ENCODE measurements at places on chromosomes 7 and 10. TPM values are rescaled to one million over a fixed set of nuclear protein-coding genes. Genes with fewer than 3 reads are reported as not detected.

DNA sequence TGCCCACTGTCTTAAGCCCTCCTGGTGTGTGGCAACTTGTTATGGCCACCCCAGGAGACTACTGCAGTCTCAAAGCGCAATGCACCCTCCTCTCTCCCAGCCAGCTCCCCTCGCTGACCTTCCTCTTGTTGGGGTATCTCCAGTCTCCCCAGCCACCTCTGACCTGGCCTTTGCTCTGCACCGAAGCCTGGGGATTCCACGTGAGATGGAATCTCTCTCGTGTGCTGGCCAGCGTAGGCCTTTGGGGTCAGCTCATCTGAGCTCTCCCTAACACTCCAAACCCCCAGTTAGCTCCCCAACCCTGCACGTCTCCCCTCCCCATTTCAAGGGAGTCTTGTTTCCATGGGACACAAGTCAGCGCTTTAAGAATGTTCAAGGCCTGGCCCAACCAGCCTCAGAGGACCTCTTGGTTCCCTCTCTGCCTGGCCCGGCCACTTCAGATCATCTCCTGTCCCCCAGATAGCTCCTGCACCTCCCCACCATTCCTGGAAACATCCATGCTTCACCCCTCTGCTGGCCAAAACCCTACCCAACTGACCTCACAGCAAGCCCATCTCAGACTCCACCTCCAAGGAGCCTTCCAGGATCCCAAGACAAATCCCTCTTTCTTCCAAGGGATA lies 11.2 kb downstream of the ITPRIP start:
- H3K27ac ChIP-seq = peak overlapping the region; percentile 99
- peaks cover 100% of the 10 kb centered on the region for H3K4me1 ChIP-seq
- peaks cover 25% of the 10 kb centered on the region for H3K36me3 ChIP-seq
- H3K4me3 ChIP-seq = no peak overlapping the region
- no peak for DNase-seq

DNA sequence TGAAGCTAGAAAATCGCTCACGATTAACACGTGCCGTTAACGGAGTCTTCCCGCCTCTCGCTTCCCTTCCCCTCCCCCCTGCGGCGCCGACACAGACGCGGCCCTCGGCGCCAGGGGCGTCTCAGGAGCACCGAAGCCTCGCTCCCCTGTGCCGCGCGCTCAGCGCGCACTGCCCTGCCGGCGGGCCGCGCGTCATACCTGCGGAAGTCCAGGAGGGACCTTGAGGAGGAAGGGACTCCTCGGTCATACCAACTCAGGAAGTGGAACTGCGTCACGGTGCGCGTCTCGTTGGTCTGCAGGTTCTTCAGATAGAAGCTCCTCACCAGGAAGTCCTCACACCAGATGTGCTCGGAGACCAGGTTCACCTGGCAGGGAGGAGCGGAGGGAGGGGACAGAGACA lies 239.6 kb downstream of the DNAJB6 start:
- H3K36me3 ChIP-seq = no peaks in the 10 kb centered on the region
- no peaks in the 10 kb centered on the region for H3K4me1 ChIP-seq
- no peaks in the 10 kb centered on the region for H3K27me3 ChIP-seq
- DNase-seq = no peak

DNA sequence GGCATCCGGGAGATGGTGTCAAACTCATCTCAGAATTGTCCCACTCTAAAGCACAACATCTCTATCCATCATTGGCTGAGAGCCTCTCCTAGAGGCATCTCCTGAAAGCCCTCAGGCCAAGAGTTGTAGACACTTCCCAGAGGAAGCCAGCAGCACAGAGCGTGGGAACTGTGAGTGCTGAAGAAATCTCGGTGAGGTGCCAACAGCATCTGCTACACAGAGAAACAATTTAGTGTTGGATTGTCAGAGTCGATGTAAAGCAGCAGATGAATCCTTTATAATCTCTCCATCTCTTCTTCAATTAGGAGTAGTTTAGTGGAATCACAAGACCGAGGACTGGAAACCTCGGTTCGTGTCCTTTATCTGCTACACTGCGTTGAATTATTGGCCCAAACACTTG lies 172.2 kb downstream of the C7orf25 start:
- no peak overlapping the region for H3K4me3 ChIP-seq
- no peaks in the 10 kb centered on the region for H3K36me3 ChIP-seq
- H3K27ac ChIP-seq = peak overlapping the region; percentile 32
- no peak for DNase-seq
- H3K27me3 ChIP-seq = no peaks in the 10 kb centered on the region

DNA sequence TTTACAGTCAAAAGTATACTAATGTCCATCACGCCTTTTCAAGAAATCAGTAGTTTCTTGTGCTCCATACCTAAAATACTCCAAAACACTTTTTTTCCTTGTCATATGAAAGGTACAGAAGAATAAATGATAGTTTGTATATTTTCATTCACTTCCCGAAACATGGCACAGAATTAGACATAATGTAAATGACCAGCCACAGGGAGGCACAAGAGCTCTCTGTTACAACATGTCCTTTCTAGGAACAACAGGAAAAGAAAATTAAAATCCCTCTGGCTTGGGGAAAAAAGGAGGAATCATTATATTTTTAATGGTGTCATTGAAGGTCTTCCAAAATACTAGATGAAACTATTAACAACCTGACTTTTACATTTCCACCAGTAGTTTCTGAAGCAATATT lies 331.2 kb downstream of the ACTR3B start:
- H3K27ac ChIP-seq = no peak overlapping the region
- no peaks in the 10 kb centered on the region for H3K27me3 ChIP-seq
- no peak for DNase-seq
- H3K4me3 ChIP-seq = no peak overlapping the region

GRCh38 chr10:114706458-114707055 lies 48.5 kb upstream of the ABLIM1 start:
- no peak for DNase-seq
- H3K4me3 ChIP-seq = no peak overlapping the region
- no peaks in the 10 kb centered on the region for H3K27me3 ChIP-seq
- H3K4me1 ChIP-seq = no peaks in the 10 kb centered on the region
- H3K27ac ChIP-seq = peak overlapping the region; percentile 19
- H3K36me3 ChIP-seq = no peaks in the 10 kb centered on the region

GRCh38 chr7:150388709-150389531 lies 9.8 kb downstream of the ZNF775 start:
- H3K4me1 ChIP-seq = no peaks in the 10 kb centered on the region
- no peak for DNase-seq
- no peak overlapping the region for H3K27ac ChIP-seq

GRCh38 chr7:91633013-91633441 lies 247.5 kb downstream of the MTERF1 start:
- H3K27ac ChIP-seq = no peak overlapping the region
- no peaks in the 10 kb centered on the region for H3K36me3 ChIP-seq
- H3K27me3 ChIP-seq = no peaks in the 10 kb centered on the region
- H3K4me1 ChIP-seq = peaks cover 5% of the 10 kb centered on the region
- H3K4me3 ChIP-seq = no peak overlapping the region

GRCh38 chr10:85317827-85318226 lies 989.4 kb downstream of the CCSER2 start:
- no peaks in the 10 kb centered on the region for H3K36me3 ChIP-seq
- no peaks in the 10 kb centered on the region for H3K4me1 ChIP-seq
- H3K27ac ChIP-seq = no peak overlapping the region
- H3K27me3 ChIP-seq = no peaks in the 10 kb centered on the region

GRCh38 chr7:55245271-55245723 lies 119.8 kb upstream of the LANCL2 start:
- peaks cover 16% of the 10 kb centered on the region for H3K4me1 ChIP-seq
- H3K4me3 ChIP-seq = no peak overlapping the region
- no peak overlapping the region for H3K27ac ChIP-seq

- no peaks in the 10 kb centered on the region for H3K4me1 ChIP-seq
- DNase-seq = no peak
- H3K27me3 ChIP-seq = no peaks in the 10 kb centered on the region
- H3K4me3 ChIP-seq = no peak overlapping the region
Observed at GRCh38 chr10:104706886-104707285, 65.8 kb downstream of the SORCS3 start.

DNA sequence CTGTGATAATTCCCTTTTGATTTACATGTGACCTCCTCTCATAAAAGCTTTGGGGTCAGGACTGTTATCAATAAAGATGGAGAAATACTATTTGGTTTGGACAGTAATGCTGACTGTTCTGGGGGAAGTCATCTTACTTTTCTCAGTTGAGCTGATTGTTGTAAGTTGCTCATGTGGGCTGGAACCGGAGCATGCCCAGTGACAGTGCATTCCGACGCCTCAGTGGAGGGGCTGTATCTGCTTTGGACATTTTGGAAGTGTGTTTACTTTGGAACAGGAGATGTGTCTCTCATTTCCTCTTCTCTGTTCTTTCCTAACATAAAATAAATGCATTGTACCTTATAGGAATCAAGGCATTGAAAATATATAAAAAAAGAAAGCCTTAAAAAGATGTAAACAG lies 30.1 kb downstream of the RBM33 start:
- H3K36me3 ChIP-seq = peaks cover 45% of the 10 kb centered on the region
- no peaks in the 10 kb centered on the region for H3K27me3 ChIP-seq
- no peak for DNase-seq
- H3K27ac ChIP-seq = no peak overlapping the region

DNA sequence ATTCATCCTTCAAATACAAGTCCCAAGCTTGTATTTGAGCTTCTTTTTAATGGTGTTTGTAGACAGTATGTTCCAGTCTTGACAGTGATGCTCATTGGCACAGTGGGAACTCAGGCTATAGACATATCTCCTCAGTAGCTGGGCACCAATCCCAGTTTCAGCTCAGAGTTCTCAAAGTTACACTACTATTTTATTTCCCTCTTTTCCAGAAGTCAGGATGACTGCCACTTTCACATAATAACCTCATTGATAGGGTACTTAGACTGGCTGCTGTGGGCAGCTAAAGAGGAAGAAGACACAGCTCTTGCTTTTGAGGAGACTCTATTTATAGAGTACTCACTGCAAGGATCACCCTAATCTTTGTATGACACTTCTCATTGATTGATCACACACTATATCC lies 2.4 kb downstream of the GBF1 start:
- no peak for DNase-seq
- H3K36me3 ChIP-seq = peaks cover 5% of the 10 kb centered on the region
- no peak overlapping the region for H3K27ac ChIP-seq
- peaks cover 62% of the 10 kb centered on the region for H3K4me1 ChIP-seq
- no peak overlapping the region for H3K4me3 ChIP-seq

GRCh38 chr10:63972949-63973827 lies 452.0 kb downstream of the REEP3 start:
- no peak overlapping the region for H3K27ac ChIP-seq
- no peak for DNase-seq
- H3K27me3 ChIP-seq = no peaks in the 10 kb centered on the region
- no peaks in the 10 kb centered on the region for H3K4me1 ChIP-seq

DNA sequence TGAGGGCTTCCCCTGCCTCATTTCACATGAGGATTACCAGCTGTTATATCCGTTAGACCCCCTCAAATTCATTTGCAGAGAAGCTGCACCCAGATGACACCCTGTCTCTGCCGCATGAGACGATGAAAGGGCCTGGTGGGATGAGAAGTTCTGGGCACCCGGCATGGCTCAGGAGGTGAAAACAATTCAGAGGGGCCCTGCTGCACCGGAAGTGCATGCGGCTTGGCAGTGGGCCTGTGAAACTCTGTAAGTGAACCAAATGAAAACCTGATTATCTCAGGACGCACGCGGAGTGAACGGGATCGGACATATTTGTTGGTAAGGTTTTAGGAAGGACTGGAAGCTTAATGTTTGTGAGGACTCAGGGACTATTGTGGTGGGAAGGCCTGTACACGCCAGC lies 511.2 kb downstream of the TCERG1L start:
- no peaks in the 10 kb centered on the region for H3K4me1 ChIP-seq
- peaks cover 5% of the 10 kb centered on the region for H3K27me3 ChIP-seq
- H3K4me3 ChIP-seq = no peak overlapping the region
- no peaks in the 10 kb centered on the region for H3K36me3 ChIP-seq
- DNase-seq = no peak
- H3K27ac ChIP-seq = no peak overlapping the region

- no peak for DNase-seq
- H3K36me3 ChIP-seq = no peaks in the 10 kb centered on the region
- H3K27me3 ChIP-seq = no peaks in the 10 kb centered on the region
- H3K4me3 ChIP-seq = peak overlapping the region; percentile 21
- no peak overlapping the region for H3K27ac ChIP-seq
Observed at GRCh38 chr7:78039790-78040776, 241.5 kb downstream of the PHTF2 start.

DNA sequence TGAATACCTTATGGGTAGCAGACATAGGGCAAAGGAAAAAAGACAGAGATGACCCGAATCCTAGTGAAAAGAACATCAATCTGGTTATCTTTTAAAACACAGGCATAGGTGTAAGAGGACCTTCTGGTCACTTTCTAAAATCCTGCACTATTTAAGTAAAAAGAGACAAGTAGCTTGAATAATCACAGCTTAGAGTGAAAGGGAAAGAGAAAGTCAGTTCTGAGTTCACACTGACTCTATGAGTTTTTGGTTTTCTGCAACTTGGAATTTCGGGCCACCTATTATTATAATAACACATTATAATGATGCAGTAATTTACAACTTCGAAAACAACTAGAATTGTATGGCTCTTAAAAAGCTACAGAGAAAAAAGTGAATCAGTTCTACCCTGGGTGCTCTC lies 247.8 kb downstream of the DOCK4 start:
- no peak overlapping the region for H3K27ac ChIP-seq
- H3K27me3 ChIP-seq = no peaks in the 10 kb centered on the region
- H3K4me1 ChIP-seq = peaks cover 28% of the 10 kb centered on the region
- no peak overlapping the region for H3K4me3 ChIP-seq
- no peak for DNase-seq

- H3K27me3 ChIP-seq = no peaks in the 10 kb centered on the region
- DNase-seq = peak; percentile 28
Observed at GRCh38 chr7:144127714-144128334, 4.8 kb downstream of the OR2A14 start.

GRCh38 chr7:85150624-85151023 lies 36.2 kb downstream of the SEMA3D start:
- no peaks in the 10 kb centered on the region for H3K36me3 ChIP-seq
- H3K4me1 ChIP-seq = no peaks in the 10 kb centered on the region
- no peak for DNase-seq
- H3K27me3 ChIP-seq = no peaks in the 10 kb centered on the region

- H3K27ac ChIP-seq = peak overlapping the region; percentile 9
- peak overlapping the region; percentile 49 for H3K4me3 ChIP-seq
- no peak for DNase-seq
- peaks cover 11% of the 10 kb centered on the region for H3K4me1 ChIP-seq
Observed at GRCh38 chr7:45159296-45159695, 1.7 kb downstream of the RAMP3 start.

DNA sequence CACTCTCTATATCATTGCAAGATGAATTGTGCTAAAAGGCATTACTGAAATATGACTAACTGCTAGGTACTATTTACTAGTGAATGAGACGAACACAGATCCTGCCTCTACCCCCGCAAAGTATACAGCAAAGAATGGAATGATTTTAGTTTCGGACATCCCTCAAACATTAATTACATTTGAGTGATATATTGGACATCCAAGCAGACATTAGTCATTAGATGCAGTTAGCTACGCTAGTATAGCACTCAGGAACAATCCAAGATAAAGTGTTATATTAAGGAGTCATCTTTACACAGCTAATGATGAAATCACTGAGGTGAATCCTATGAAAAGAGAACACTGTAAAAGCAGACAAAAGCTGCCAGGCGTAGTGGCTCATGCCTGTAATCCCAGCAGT lies 7.3 kb upstream of the TAF3 start:
- H3K27ac ChIP-seq = no peak overlapping the region
- no peaks in the 10 kb centered on the region for H3K27me3 ChIP-seq
- H3K4me1 ChIP-seq = no peaks in the 10 kb centered on the region
- no peak for DNase-seq

Gene CCL24
- total RNA-seq = 2.9 TPM

Gene FKBP6
- total RNA-seq = not detected

Gene TMEM184A
- total RNA-seq = 59.7 TPM

Gene NEURL1
- not detected for total RNA-seq

Gene HOXA13
- total RNA-seq = not detected

All from esophagus squamous epithelium (tissue), 5 donors.